Tongue (tissue), 3 donors: ENCODE measurements at places on chromosomes 12 and 14. TPM values are rescaled to one million over a fixed set of nuclear protein-coding genes. Genes with fewer than 3 reads are reported as not detected.

Gene JAG2
- total RNA-seq: 58.5 TPM

Gene MMP19
- 1.5 TPM for total RNA-seq

DNA sequence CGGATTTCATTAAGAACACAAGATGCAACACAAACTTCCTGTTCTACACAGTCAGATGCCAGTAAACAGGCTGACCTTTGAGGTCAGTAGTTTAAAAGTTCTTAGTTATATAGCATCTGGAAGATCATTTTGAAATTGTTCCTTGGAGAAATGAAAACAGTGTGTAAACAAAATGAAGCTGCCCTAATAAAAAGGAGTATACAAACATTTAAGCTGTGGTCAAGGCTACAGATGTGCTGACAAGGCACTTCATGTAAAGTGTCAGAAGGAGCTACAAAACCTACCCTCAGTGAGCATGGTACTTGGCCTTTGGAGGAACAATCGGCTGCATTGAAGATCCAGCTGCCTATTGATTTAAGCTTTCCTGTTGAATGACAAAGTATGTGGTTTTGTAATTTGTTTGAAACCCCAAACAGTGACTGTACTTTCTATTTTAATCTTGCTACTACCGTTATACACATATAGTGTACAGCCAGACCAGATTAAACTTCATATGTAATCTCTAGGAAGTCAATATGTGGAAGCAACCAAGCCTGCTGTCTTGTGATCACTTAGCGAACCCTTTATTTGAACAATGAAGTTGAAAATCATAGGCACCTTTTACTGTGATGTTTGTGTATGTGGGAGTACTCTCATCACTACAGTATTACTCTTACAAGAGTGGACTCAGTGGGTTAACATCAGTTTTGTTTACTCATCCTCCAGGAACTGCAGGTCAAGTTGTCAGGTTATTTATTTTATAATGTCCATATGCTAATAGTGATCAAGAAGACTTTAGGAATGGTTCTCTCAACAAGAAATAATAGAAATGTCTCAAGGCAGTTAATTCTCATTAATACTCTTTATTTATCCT is 13.5 kb downstream of the PTGER2 start:
- no peak for DNase-seq

- DNase-seq: no peak
These were observed 121.7 kb downstream of the DUSP6 start for GRCh38 chr12:89230376-89231315.

- DNase-seq: no peak
These were observed 25.6 kb downstream of the ATXN2 start for GRCh38 chr12:111573476-111573875.

GRCh38 chr12:66190519-66191370 is 1.7 kb downstream of the IRAK3 start:
- DNase-seq: no peak
